ENCODE measurements at places on chromosomes 1 and 21. TPM values are rescaled to one million over a fixed set of nuclear protein-coding genes. Genes with fewer than 3 reads are reported as not detected.
A peak's percentile ranks its signal among the peaks of the same experiment; 100 is the strongest.

DNA sequence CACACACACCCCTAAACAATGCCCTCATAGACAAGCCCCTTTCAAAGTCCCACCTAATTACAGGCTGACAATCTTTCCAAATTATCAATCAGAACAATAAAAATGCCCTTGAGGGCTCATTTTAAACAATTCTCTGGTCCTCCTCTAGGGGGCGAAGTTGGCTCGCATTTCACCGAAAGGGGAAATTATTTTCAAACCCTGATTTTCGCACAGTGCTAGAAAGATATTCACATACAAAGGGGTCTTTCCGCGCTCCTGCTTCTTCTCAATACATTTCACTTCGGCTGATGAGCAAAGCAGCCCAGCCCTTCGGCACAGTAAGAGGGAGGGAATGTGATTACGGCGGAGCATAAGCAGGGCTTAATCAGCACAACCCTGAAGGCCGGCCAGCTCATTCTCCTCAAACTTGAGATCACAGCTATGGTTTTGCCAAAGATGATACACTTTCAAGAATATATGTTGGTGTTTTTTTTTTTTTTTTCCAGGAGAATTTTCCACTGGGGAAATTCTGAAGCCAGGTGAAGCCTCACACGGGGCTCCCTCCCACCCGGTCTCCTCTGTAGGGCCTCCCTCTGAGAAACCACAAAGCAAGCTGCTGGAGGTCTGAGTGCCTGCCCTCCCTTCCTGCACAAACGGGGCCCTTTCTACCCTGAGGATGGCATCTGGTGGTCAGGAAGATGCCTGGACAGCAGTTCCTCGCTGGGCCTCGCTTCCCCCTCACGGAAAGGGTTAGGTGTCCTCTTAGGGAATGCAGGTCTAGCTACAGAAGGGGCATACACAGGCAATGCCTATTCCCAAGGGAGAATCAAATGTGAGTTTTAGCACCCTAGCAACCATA is 66.9 kb downstream of the GNG12 start:
- H3K4me1 ChIP-seq: peaks cover 28% of the 10 kb centered on the region
- peak; percentile 77 for DNase-seq
- peak overlapping the region; percentile 57 for H3K27ac ChIP-seq

FALEC gene
- 0.39 TPM for polyA plus RNA-seq

DNA sequence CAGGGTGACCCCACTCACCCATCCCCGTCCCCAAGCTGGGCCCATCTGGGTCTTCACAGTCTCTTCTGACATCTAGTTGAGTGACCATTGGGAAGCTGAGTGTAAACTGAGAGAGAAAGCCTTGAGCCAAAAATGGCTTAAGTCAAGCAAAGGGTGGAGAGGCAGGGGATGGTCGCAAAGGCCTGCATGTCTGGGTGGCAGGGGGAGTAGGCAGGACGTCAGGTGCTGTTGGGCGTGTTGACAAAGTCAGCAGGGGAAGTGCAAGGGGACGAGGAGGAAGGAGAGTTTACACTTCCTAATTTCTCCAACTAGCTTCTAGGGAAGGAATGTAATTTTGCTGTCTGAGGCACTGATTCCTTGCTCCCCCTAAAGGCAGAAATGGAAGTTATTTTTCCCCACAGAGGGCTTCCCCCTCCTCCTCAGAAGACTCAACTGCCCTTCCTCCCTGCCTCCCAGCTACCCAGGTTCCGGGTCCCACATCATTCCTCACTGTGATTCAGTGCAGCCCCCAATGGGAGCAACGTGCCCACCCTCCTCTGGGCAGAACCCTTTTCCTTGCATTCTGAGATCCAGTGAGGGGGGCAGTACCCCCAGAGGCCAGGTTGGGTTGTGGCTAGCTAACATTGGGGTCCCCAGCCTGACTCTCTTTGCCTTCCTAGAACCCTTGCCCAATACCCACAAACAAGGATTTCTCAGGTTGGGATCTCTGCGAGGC is 1.2 kb upstream of the ADORA1 start:
- peaks cover 25% of the 10 kb centered on the region for H3K27me3 ChIP-seq
- H3K4me1 ChIP-seq: peaks cover 13% of the 10 kb centered on the region
- no peak overlapping the region for H3K4me3 ChIP-seq
- H3K36me3 ChIP-seq: no peaks in the 10 kb centered on the region
- no peak overlapping the region for H3K27ac ChIP-seq

ANKRD65 gene
- 7.3 TPM for polyA plus RNA-seq

- no peaks in the 10 kb centered on the region for H3K36me3 ChIP-seq
- DNase-seq: peak; percentile 93
- no peaks in the 10 kb centered on the region for H3K27me3 ChIP-seq
- peak overlapping the region; percentile 88 for H3K27ac ChIP-seq
Measured at GRCh38 chr1:234772345-234773147, 162.6 kb upstream of the IRF2BP2 start.

- H3K27ac ChIP-seq: no peak overlapping the region
- DNase-seq: no peak
- no peaks in the 10 kb centered on the region for H3K36me3 ChIP-seq
- no peak overlapping the region for H3K4me3 ChIP-seq
- H3K4me1 ChIP-seq: peaks cover 27% of the 10 kb centered on the region
- no peaks in the 10 kb centered on the region for H3K27me3 ChIP-seq
Measured at GRCh38 chr1:9454494-9455066, 84.7 kb upstream of the SLC25A33 start.

GRCh38 chr1:4894566-4894965 is 240.2 kb downstream of the AJAP1 start:
- DNase-seq: no peak
- no peaks in the 10 kb centered on the region for H3K27me3 ChIP-seq
- no peak overlapping the region for H3K27ac ChIP-seq
- H3K36me3 ChIP-seq: no peaks in the 10 kb centered on the region

- peak; percentile 78 for DNase-seq
- no peaks in the 10 kb centered on the region for H3K36me3 ChIP-seq
- no peaks in the 10 kb centered on the region for H3K27me3 ChIP-seq
- H3K27ac ChIP-seq: no peak within 1 kb of the TSS
Measured at GRCh38 chr1:16073490-16074119, at the start of gene FAM131C. Gene FAM131C (minus strand): TSS chr1:16073651. CDS start chr1:16073442, 209 bp downstream.

GRCh38 chr1:116277840-116278540 is 95.1 kb upstream of the ATP1A1 start:
- H3K4me3 ChIP-seq: no peak overlapping the region
- H3K27me3 ChIP-seq: no peaks in the 10 kb centered on the region
- no peak for DNase-seq
- H3K27ac ChIP-seq: no peak overlapping the region
- H3K36me3 ChIP-seq: no peaks in the 10 kb centered on the region
- no peaks in the 10 kb centered on the region for H3K4me1 ChIP-seq

OR6K3 gene
- not detected for polyA plus RNA-seq

DNA sequence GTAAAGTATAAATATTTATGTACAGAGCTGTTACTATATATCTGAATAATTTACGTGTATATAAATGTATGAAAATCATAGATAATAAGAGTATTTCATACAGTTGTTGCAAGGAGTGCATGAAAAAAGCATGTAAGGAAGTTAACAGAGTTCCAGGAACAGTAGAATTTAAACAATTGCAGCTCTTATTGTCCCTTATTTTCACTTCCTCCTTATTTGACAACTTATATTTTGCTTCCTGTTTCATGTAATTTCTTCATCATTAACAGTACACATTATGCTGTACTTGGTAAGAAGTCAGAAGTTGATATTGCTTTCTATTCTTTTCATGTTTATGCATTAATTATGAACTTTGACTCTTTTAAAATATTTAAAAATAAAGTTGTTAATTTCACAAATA is 681.5 kb downstream of the LRRIQ3 start:
- H3K27ac ChIP-seq: no peak overlapping the region
- no peaks in the 10 kb centered on the region for H3K36me3 ChIP-seq
- no peak for DNase-seq
- H3K4me1 ChIP-seq: no peaks in the 10 kb centered on the region
- H3K4me3 ChIP-seq: no peak overlapping the region

- no peak overlapping the region for H3K4me3 ChIP-seq
- peaks cover 3% of the 10 kb centered on the region for H3K4me1 ChIP-seq
- H3K27me3 ChIP-seq: no peaks in the 10 kb centered on the region
- H3K36me3 ChIP-seq: no peaks in the 10 kb centered on the region
- no peak overlapping the region for H3K27ac ChIP-seq
Measured at GRCh38 chr21:41670056-41670805, 96.6 kb downstream of the RIPK4 start.

UBXN10 gene
- polyA plus RNA-seq: 1.1 TPM
